Upper lobe of right lung (tissue), 1 donor: ENCODE measurements at places on chromosomes 13 and 19. TPM values are rescaled to one million over a fixed set of nuclear protein-coding genes. Genes with fewer than 3 reads are reported as not detected.
A peak's percentile ranks its signal among the peaks of the same experiment; 100 is the strongest.

SGCG gene
- 4.6 TPM for total RNA-seq

BLVRB gene
- total RNA-seq: 132 TPM

KLK11 gene
- 10.8 TPM for total RNA-seq

NECTIN2 gene
- 108 TPM for total RNA-seq

MEIS3 gene
- total RNA-seq: 4.3 TPM

CDC16 gene
- total RNA-seq: 65.5 TPM

LRRC63 gene
- total RNA-seq: 0.29 TPM

PDE4C gene
- 7.6 TPM for total RNA-seq

ATCAY gene
- not detected for total RNA-seq

ZNF20 gene
- 3.3 TPM for total RNA-seq

SHANK1 gene
- 0.35 TPM for total RNA-seq

CASP14 gene
- not detected for total RNA-seq

TOMM40 gene
- 52.4 TPM for total RNA-seq

VSIG10L gene
- total RNA-seq: 2.1 TPM

DNA sequence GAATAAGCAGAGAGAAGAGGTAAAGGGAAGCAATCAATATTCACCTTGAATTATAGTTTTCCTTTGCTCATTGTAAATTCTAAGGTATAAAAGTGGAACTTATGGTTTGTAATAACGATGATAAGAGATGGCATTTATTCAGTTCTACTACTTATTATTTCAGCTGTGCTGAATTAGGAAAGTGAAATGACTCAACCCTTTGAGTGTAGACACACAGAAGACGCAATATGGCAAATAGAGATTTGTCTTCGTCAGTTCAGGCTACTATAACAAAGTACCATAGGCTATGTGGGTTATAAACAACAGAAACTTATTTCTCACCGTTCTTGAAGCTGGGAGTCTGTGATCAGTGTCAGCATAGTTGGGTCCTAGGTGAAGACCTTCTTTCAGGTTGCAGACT lies 713.0 kb upstream of the PCDH9 start:
- H3K27ac ChIP-seq: no peak overlapping the region
- H3K27me3 ChIP-seq: no peaks in the 10 kb centered on the region
- H3K4me3 ChIP-seq: no peak overlapping the region
- DNase-seq: no peak
- H3K36me3 ChIP-seq: no peaks in the 10 kb centered on the region

DNA sequence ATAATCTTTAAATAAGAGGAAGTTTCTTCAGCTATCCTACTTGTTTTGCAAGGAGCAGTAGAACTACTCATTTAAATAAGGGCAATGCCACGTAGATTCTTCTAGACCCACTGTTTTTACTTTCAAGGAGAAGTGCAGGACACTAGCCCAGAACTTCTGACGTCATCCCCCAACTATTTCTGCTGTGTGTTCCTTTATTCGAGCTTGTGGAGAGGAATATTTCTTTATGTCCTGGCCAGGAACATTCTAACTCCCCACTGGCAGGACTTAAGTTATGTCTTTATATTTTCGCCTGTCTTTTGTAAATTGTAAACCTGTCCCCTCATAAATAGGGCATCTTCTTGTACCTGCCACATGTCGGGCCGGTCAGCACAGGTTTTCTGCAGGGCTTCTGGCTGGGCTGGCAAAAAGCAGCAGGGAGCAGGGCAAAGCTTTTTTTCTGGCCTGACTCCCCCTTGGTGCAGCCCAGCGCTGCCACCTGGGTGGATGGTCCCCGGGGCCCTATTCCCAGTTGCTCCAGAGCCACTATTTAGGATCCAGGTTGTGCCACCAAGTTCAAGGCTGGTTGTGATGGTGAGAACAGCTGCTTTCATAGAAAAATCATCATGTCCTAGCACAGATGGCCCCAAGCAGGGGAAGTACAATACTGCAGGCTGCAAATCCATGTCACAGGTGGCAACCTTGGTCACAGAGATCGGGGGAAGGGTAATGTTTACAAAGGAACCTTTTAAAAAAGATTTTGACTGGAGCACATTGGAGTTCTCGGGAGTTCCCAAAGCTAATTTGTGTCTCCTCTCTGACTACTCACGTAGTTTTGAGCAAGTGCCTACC lies 1.8 kb downstream of the MBNL2 start:
- H3K4me3 ChIP-seq: peak overlapping the region; percentile 68
- no peaks in the 10 kb centered on the region for H3K27me3 ChIP-seq
- peak overlapping the region; percentile 87 for H3K27ac ChIP-seq
- no peaks in the 10 kb centered on the region for H3K36me3 ChIP-seq

GRCh38 chr19:17944301-17944700 lies 11.5 kb downstream of the CCDC124 start:
- no peak for DNase-seq
- no peak overlapping the region for H3K4me3 ChIP-seq
- H3K27me3 ChIP-seq: peaks cover 4% of the 10 kb centered on the region
- peaks cover 12% of the 10 kb centered on the region for H3K4me1 ChIP-seq

- DNase-seq: no peak
- no peak overlapping the region for H3K27ac ChIP-seq
- H3K36me3 ChIP-seq: no peaks in the 10 kb centered on the region
- no peak overlapping the region for H3K4me3 ChIP-seq
Observed at GRCh38 chr13:29993716-29994488, 143.5 kb upstream of the UBL3 start.

- H3K27ac ChIP-seq: no peak overlapping the region
- no peak overlapping the region for H3K4me3 ChIP-seq
- DNase-seq: no peak
Observed at GRCh38 chr13:46668931-46669525, 116.1 kb downstream of the LRCH1 start.

DNA sequence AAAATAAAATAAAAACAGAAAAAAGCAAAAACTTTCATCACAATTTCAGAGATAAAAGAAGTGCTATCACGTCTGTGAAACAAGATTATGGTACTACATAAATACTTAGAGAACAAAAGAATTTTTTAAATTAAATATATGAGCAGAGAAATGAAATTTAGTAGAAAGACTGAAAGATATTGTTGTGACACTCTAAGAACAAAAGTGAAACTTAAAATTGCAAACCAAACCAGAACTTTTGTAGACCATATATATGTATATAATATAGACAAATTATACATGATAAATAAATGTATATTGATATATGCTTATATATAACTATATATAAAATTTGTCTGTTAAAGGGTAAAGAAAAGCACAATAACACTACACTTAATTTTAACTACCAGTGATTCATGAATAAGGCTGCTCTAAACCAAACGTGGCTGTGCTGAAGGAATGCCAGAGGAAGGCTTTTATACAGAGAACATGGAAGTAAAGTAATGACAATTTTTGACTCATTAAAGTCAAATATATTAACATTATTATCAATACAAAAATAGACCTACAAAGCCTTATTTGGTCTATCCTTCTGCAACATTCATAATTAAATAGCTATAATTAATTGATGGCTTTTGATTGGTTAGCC lies 1516.7 kb upstream of the PCDH20 start:
- H3K27me3 ChIP-seq: no peaks in the 10 kb centered on the region
- no peak for DNase-seq
- H3K27ac ChIP-seq: no peak overlapping the region
- no peaks in the 10 kb centered on the region for H3K36me3 ChIP-seq

DNA sequence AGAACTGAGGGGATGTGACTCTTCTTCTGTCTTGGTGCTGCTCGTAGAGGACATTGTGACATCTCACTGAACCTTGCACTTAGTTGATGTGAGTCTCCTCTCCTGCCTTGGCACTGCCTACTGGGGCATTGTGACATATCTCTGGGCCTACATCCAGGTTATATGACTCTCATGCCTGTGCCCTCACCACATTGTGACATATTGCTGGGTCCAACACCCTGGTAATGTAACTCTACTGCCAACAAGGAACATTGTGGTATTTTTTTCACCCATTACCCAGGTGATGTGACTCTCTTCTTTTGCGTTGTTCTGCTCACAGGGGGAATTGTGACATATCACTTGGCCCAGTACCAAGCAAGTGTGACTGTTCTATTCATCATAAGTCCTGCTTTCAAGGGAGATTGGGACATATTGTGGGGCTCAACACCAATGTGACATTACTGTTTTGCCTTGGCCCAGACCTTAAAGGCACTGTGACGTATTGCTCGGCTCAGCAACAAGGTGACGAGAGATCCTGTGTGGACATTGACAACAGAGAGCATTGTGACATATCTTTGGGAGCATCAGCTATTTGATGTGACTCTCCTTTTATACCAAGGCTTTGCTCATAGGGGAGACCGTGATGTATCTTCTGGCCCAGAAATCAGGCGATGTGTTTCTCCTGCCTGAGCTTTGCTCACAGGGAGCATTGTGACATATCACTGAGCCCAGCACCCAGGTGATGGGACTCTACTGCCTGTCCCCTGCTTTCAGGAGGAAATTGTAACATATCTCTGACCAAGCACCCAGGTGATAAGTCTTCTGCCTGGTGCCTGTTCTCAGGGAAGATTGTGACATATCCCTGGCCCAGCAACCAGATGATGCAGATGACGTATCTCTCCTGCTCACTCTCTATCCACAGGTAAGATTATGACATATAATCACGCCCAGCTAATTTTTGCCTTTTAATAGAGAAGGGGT lies 12.2 kb upstream of the ZNF429 start:
- H3K4me1 ChIP-seq: no peaks in the 10 kb centered on the region
- H3K27me3 ChIP-seq: no peaks in the 10 kb centered on the region
- no peak overlapping the region for H3K27ac ChIP-seq
- H3K36me3 ChIP-seq: no peaks in the 10 kb centered on the region
- no peak overlapping the region for H3K4me3 ChIP-seq
- DNase-seq: no peak

DNA sequence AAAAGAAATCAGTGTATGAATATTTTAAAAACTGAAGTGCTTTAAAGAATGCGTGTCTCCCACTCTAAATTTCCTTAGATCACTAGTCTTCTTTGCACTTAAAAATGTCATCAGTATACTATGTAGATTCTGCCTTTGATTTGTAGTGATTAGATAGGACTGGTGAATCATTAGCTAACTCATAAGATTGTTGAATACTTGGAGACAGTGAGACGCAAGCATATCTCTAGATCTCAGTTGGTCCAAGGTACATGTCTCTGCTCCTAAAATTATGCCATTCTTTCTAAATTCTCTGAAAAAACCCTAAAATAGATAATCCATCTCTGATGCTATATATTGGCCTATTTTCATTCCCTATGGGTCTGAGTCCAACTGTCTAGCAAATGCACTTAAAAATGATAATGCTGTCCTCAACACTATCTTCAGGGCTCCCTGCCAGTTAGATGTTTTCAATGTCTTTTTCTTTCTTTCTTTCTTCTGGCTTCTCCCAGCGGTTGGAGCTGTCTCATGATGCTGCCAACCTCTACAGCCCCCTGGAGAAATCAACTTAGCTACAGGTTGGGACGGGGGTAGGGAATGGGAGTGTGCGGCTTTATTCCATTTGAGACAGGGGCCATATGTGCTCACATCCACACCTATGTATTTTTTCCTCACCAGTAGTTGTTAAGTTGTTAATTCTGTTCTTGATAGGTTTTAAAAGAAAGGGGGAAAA lies 301.0 kb downstream of the NDFIP2 start:
- H3K27ac ChIP-seq: no peak overlapping the region
- peaks cover 7% of the 10 kb centered on the region for H3K4me1 ChIP-seq
- H3K27me3 ChIP-seq: no peaks in the 10 kb centered on the region
- no peaks in the 10 kb centered on the region for H3K36me3 ChIP-seq
- no peak overlapping the region for H3K4me3 ChIP-seq

DNA sequence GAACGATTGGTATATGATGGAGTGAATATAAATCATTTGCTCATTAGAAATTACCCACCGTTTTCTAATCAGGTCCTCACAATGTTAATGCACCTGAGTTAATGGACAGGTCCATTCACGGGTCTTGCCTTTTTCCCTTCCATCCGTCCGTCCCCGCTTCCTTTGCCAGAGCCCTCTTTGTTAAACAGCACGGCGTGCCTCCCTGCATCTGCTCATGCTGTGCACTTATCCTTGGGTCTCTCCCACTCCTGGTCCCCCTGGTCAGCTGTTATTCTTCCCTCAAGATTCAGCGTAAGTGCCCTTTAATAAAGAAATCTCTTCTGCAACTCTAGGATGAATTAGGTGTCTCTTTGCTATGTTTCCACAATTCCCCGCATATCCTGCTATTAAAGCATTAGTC lies 324.5 kb downstream of the DNAJC15 start:
- H3K36me3 ChIP-seq: no peaks in the 10 kb centered on the region
- no peak overlapping the region for H3K27ac ChIP-seq
- no peaks in the 10 kb centered on the region for H3K4me1 ChIP-seq
- DNase-seq: no peak

DNA sequence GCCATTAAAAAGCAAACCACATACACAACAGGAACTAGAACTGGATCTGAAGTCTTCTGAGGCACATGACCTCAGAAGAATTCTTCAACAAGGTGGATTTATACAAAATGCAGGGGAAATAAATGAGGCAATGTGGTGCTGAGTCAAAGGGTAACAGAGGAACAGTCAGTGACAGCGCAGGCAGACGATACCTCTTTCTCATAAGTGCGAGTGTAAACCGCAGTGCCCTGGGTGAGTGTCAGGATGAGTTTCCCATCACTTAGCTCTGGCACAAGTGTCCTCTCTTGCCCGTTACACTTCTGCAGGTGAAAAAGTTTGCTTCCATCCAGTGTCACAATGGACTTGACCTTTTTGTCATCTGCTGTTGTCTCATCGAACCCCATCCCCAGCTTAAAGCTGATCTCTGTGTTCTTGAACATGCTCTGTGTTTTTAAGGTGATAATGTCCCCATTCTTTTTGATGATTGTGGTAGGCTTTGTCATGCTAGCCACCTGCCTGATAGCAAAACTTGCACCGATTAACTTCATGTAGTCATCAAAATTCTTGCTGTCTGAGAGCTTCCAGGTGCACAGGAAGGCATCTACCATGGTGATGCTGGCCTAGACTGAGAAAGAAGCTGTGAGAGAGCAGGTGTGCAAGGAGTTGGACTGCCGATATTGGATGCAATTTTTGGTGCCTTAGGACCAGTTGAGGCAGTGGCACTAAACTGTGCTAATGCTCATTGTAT lies 97.3 kb downstream of the AKAP11 start:
- no peaks in the 10 kb centered on the region for H3K36me3 ChIP-seq
- H3K4me3 ChIP-seq: no peak overlapping the region
- no peak overlapping the region for H3K27ac ChIP-seq
- no peak for DNase-seq

GRCh38 chr19:35436477-35437405 lies 11.3 kb upstream of the FFAR2 start:
- H3K4me3 ChIP-seq: no peak overlapping the region
- no peaks in the 10 kb centered on the region for H3K27me3 ChIP-seq
- DNase-seq: no peak
- no peaks in the 10 kb centered on the region for H3K36me3 ChIP-seq

GRCh38 chr19:13212759-13213330 lies 62.6 kb downstream of the IER2 start:
- H3K4me1 ChIP-seq: no peaks in the 10 kb centered on the region
- H3K4me3 ChIP-seq: no peak overlapping the region
- H3K27ac ChIP-seq: no peak overlapping the region

- DNase-seq: no peak
- no peaks in the 10 kb centered on the region for H3K36me3 ChIP-seq
Observed at GRCh38 chr13:30178976-30179375, 128.4 kb downstream of the KATNAL1 start.

- H3K36me3 ChIP-seq: no peaks in the 10 kb centered on the region
- no peak overlapping the region for H3K27ac ChIP-seq
- DNase-seq: no peak
Observed at GRCh38 chr13:73440296-73440895, 381.6 kb downstream of the KLF5 start.
